ENCODE measurements at places on chromosomes 2 and 18.

DNA sequence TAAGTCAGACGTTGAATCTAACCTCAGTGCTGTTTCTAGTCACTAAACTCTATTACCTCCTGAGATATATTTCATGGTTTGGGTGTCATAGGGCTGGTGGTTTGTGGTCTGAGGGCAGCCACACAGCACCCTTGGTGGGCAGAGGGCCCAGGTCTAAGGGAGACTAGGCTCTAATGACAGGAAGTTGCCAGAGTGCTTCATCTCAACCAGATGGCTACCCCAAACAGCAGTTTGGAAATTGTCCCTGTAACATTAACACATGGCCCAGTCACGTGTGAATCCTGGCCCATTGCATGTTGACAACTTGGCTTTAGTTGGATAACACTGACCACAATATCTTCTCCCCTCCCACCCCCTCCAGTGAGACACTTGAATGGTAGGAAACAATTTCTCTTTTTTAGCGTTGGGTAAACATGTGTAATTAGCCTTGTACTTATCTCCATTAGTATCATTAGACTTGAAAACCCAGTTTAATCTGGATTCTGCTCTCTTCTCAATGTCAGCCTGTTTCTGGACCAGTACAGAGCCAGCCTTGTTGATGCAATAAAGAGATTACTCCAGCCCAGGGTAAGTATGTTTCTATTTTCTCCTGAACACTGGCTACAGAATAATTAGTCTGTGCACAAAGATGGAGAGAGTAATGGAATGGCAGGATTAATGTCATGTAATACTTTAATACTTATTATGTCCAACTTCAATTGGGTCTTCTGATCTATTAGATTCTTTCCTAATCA lies 187.8 kb upstream of the SIX3 start:
- peak; percentile 69 for DNase-seq

GRCh38 chr18:53534695-53535094 lies 689.8 kb downstream of the MBD2 start:
- DNase-seq = no peak

GRCh38 chr2:16653799-16654198 lies 11.8 kb downstream of the CYRIA start:
- no peak for DNase-seq

- peak; percentile 77 for DNase-seq
These were observed 82.5 kb downstream of the TCF7L1 start for GRCh38 chr2:85215448-85216401.

DNA sequence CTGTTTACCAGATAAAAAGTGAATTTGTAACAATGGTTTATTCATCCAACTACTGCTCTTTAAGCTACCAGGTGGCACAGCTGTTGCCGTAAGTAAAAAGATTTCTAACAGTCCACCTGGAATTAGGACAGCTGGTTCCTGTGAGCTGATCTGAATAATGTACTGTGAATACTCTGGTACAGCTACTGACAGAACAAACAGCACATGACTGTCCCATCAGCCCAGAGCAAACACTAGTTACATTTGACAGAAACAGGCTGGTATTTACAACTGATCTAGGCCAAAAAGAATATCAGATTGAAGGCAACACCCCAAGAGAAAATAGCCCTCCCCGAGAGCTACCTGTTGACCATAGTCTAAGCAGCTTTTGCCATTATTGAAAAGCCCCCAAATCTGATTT lies 840.4 kb downstream of the CPS1 start:
- no peak for DNase-seq

Measured in MG63 (cell line).